ENCODE measurements at places on chromosomes 11 and 22.
A peak's percentile ranks its signal among the peaks of the same experiment; 100 is the strongest.

GRCh38 chr22:49903322-49904039, 14.8 kb downstream of the ALG12 start:
- DNase-seq: no peak

GRCh38 chr11:107384144-107384852, 73.3 kb downstream of the CWF19L2 start:
- DNase-seq: no peak

DNA sequence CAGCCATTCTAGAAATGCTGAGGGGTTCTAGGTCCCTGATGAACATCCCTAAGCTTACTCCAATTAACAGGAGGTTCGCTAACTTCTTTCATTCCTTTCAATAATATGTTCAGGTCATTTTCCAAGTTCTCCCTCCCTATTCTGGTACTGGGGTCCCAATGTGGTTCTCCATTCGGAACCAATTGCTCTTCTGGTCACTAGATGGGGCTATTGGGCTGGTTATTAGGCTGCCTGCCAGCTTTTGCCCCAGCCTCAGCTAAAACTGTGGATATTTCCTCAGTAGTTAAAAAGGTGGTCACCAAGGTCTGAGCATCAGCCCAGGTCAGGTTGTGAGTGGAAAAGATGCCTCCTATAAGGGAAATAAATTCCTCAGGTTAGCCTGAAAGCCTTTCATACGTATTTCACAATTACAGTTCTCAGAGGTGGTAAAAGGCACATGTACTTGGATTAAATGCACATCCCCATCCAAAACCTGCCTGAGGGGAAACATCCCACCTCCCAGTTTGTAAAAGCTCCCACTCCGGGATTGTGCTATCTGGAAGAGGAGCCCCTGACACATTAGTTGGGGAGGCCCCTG, 161.1 kb upstream of the CCDC179 start:
- DNase-seq: peak; percentile 4

- DNase-seq: peak; percentile 12
Observed at GRCh38 chr11:116217006-116217405, 555.8 kb downstream of the BUD13 start.

DNA sequence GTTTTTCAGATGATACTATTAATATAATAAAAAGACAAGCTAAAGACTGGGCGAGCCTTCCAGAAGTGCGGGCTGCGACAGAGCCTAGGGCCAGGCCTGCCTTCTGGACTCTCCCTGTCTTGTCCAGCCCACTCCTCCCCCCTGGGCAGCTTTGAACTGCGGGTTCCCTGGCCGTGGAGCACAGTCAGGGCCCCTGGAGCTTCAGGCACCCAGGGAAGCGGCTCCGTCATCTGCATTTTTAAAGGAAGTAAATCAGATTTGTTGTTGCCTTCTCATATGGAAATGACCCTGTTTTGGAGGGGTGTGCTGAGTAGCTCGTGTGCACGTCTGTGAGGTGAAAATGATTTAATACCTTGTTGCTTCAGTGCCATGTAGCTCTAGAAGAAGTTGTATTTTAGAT, 265.3 kb downstream of the TBC1D22A start:
- DNase-seq: no peak

- no peak for DNase-seq
Observed at GRCh38 chr11:70111269-70112016, 33.3 kb downstream of the ANO1 start.

DNA sequence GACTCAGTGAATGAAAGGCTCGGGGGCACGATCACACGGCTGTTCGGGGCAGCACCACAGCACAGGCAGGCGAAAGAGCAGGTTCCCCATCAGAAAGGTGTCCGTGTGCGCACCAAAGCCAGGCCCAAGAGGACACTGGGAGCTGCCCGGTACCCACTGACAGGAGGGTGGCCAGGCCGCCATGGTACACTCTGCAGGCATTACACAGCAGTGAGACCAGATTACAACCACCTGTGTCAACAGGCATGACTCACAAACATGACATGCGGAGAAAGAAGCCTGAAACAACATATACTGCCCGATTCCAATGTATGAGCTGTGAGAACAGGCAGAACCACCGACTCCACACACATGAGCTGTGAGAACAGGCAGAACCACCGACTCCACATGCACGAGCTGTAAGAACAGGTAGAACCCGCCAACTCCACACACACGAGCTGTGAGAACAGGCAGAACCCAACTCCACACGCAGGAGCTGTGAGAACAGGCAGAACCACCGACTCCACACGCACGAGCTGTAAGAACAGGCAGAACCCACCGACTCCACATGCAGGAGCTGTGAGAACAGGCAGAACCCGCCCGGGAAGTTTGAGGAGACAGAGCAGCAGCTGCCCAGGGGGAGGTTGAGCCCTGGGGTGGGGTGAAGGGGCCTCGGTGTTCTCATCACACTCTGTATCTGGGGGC, 32.6 kb downstream of the KIAA0930 start:
- DNase-seq: no peak

- DNase-seq: no peak
Observed at GRCh38 chr22:42366806-42367581, 65.2 kb downstream of the NFAM1 start.

- DNase-seq: peak; percentile 15
Observed at GRCh38 chr11:107929611-107930200, 1.5 kb downstream of the RAB39A start.

GRCh38 chr11:18748766-18749365, 22.9 kb upstream of the IGSF22 start:
- DNase-seq: no peak

DNA sequence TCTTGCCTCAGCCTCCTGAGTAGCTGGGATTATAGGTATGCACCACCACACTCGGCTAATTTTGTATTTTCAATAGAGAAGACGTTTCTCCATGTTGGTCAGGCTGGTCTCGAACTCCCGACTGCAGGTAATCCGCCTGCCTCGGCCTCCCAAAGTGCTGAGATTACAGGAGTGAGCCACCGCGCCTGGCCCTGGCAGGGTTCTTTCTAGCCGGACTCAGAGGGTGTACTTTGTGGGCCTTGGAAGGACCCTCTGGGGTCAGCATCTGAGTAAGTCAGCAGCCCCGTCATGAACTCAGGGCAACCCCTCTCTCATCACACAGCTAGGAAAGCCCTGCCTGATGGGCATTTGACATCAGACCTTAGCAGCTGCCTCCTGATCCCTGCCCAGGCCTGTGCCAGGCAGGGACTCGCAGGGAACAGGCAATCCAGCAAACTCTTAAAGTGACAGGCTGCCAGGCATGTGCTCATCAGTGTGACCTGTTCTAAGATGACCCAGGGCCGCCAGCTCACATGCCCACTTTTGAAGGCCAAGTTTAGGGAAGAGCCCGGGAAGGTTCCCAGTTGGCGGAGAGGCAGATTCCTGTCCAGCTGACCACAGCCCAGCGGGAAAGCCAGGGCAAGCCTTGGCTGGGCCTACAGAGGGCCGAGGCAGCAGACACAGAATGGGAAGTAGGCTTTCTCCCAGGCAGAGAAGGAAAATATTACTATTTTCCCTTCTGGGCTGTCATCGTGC, 92.9 kb downstream of the MORC2 start:
- no peak for DNase-seq

GRCh38 chr11:8192016-8192895, 23.4 kb upstream of the RIC3 start:
- DNase-seq: peak; percentile 52

DNA sequence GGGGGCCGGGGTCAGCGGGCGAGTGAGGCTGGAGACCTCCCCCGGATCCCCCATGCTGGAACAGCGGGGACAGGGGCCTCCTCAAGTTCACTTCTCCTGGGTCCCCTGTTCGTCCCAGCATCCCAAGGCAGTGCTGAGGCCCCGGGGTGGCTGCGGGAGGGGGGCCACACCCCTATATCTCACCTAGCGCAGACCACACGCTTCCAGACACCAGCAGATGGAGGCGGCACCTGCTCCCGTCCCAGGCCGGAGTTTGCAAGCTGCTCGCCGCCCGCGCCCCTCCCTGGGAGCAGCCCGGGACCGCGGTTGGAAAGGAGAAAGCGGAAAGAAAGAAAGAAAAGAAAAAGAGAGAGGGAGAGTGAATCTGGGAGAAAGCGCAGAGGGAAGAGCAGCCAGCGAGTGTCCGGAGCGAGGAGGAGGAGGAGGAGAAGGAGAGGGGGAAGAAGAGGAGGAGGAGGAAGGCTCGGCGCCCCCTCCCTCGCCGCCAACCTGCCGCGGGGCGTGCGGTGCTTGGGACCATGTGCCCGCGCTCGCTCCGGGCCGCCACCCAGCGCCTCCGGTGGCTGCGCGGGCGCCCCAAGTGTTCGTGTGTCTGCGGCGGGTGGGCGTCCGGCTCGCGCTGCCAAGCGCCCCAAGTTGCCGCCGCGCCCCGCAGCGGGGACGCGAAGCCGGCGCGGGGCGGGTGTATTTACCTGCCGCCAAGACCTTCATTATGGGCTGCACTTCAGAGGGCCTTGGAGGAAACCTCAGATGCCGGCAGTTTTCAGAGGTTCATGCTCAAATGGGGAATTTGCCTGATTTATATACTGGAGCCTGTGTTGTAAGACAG, at the start of gene LIF:
Gene LIF (minus strand): TSS at position 775 of the 829 bp plus-strand sequence. CDS start 64 bp downstream, at position 711.
- DNase-seq: peak; percentile 80

GRCh38 chr11:130304651-130305050, 10.1 kb downstream of the ZBTB44 start:
- DNase-seq: peak; percentile 39

DNA sequence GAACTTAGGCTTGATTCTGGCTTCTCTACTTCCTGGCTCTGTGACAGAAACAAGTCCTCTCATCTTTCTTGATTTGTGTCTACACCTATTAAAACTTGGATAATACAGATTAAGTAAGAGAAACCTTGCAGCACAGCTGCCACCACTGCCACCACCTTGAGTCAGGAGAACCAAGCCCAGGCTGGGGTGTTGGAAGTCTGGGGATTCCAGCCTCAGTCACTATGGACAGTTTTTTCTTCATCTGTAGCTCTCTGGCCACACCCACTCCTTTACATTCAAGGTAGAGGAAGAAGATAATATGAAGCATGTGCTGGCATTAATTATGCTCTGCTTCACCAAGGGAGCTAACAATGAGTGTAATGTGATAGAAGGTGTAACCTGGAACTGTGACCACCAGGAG, 75.7 kb downstream of the RELT start:
- DNase-seq: no peak

DNA sequence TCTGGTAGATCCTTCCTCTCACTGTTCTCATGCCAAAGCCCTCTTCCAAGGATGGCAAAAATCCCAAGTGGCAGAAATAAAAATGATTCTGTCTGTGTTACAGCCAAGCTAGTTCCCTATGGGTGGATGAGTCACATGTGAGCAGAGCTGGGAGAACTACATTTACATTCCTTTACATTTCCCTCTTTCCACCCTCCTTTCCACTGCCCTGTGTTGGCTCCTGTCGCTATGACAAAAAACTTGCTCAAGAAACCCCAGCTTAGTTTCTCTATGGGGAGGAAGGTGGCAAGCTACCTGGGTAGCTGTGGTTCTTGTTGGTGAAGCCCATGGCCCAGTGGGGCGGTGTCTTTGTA, 10.2 kb upstream of the DDB2 start:
- DNase-seq: no peak

- DNase-seq: peak; percentile 6
Observed at GRCh38 chr22:30381264-30381663, 5.9 kb downstream of the RNF215 start.

DNA sequence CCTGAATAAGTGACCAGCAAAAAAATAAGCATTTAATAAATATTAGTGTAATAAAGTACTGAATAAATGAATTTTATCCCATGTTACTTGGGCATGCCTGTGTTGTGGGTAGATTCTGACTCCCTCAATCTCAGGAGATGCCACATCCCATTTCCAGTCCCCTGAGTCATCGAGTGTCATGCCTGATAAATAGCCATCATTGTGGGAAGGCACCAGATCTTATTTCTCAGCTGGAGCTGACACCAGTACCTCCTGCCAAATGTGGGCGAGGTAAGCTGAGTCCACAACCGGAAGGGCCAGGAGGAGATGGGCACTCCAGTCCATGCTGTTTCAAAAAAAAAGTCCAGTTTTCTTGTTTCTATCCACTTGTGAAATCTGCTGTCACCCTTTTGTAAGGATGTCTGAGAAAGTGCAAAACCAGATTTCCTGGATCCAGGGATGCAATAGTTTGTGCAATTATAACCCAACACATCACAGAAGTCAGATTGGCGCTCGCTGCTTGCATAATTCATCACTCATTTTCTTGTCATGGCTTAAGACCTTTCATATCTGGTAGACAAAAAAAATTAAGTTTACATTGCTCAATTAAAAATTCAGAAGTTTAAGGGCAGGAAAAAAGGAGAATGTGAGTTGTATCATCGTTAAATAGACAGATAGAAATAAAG, 311.6 kb downstream of the MIAT start:
- no peak for DNase-seq

DNA sequence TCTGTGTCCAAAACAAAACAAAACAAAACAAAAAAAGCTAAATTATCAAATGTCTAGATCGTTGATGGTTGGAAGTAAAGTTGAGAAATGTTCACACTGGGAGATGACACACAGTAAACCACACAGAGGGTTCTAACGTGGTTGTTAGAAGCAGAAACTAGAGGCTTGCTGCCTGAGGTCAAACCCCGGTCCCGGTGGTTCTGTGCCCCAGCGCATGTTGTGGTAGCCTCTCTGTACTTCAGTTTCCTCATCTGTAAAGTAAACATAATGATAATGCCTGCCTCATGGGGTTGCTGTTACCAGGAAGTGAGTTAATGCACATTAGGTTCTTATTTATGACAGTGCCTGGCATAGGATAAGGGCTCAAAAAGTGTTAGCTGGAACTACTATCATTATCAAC, 33.4 kb downstream of the PPARA start:
- no peak for DNase-seq

GRCh38 chr22:37186228-37186996, 1.6 kb downstream of the C1QTNF6 start:
- peak; percentile 65 for DNase-seq

GRCh38 chr22:47566491-47566890, 804.0 kb downstream of the TBC1D22A start:
- DNase-seq: no peak

- DNase-seq: no peak
Observed at GRCh38 chr11:9787260-9787659, 123.4 kb downstream of the SWAP70 start.

DNA sequence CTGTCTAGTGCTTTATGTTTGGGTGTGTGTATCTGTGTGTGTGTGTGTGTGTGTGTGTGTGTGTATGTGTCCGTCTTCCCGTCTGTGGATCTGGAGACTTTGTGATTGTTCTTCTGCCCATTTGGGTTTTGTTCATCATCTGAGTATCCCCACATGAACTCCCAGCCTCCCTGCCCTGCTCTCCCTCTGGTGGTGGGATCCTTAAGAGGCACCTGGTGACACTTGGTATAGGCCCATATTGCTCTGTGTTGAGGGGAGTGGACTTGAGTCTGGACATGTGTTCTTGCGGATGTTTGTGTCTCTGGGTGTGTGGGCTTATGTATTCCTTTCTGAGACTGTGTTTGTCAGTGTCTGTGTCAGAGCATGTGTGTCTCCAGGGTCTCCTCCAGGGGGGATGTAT, 15.3 kb downstream of the RCOR2 start:
- DNase-seq: no peak

- no peak for DNase-seq
Observed at GRCh38 chr11:64095949-64096348, 60.2 kb downstream of the FLRT1 start.

- no peak for DNase-seq
Observed at GRCh38 chr11:17687946-17688670, 31.3 kb upstream of the MYOD1 start.

- DNase-seq: no peak
Observed at GRCh38 chr22:32558681-32559355, 84.2 kb downstream of the FBXO7 start.

Data from activated CD4-positive, alpha-beta T cell treated with anti-CD3 and anti-CD28 coated beads, Interleukin-2, Interleukin-4, amounts not matched to agents 100 ng/mL and 50 ng/mL, durations not matched to agents 16 hours and 8 hours (primary cell).